ENCODE measurements at places on chromosomes 11 and 22.

GRCh38 chr11:35289821-35290220 lies 129.5 kb downstream of the SLC1A2 start:
- DNase-seq = no peak

GRCh38 chr11:77413850-77414460 lies 59.9 kb downstream of the PAK1 start:
- DNase-seq = no peak

GRCh38 chr11:10604340-10604748 lies 35.9 kb upstream of the LYVE1 start:
- DNase-seq = no peak

DNA sequence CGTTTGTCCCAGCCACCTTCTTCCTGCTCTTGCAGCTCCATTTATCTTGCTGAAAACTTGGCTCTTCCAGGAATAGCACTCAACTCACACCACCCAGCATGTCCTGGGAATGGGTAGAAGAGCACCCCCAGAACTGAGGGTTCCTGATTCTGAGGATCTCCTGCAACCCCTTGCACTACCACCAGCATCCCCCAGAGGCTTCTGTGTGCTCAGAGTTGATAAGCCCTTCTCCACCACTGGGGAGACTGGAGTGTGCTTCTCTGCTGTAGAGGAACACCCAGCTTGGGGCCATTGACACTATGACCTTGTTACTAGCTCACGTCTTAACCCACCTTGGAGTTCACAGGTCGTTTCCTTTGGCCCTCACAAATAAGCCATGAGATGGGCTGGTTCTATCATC lies 121.0 kb downstream of the GRIK4 start:
- peak; percentile 25 for DNase-seq

DNA sequence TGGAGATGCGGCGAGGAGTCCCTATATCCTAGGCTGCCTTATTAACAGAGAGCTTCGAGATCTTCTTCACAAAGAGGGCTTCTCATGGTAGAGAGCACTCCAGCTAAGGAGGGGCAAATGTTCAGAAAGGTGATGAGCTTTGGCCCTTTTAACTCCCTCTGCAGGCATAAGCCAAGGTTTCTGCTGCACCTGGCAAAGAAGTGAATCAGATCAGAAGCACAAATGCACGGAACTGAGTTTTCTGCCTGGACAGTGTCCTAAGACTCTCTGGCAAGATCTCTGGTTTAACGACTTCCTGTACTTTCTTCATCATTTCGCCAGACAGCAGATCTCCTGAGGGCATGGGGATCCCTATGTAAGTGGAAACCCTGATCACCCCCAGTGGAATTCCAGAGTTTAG lies 37.2 kb downstream of the POU2AF3 start:
- DNase-seq = no peak

GRCh38 chr11:1508986-1509385 lies 22.4 kb upstream of the MOB2 start:
- no peak for DNase-seq

DNA sequence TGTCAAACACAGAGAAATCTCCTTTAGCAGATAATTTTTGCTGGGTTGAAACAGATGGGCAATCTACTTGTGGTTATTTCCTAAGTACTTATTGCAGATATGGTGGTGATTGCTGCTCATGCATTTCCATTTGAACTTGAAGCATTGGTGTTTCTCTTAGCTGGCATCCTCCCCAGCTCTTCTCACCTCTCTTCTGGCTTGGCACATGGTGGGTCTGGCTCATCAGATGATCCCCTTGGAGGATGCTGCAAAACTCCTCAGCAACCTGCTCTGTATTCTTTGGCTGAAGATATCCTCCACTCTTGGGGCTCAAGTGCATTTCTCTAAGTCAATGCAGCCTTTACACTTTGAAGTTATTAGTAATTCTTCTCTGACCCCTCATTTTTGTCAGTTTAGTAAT lies 87.3 kb upstream of the MYO18B start:
- no peak for DNase-seq

DNA sequence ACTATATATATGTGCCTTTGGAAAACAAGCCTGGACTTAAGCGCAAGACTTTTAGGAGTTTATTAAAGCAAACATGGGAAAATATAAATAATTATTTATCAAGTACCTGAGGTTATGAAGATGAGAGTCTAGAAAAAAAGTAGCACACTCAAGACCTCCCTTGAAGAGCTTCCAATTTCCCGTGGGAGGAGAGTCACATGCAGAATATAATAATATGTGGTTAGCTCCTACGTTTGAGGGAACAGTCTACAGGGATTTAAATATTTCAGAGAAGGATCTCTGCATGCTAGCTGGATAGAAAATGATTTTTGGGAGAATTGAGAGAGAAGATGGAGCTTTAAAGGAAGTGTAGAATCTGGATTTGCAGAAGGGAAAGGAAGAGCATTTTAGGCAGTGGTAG lies 183.8 kb downstream of the SWAP70 start:
- no peak for DNase-seq

- no peak for DNase-seq
Observed at GRCh38 chr11:73659961-73660360, 13.6 kb downstream of the PLEKHB1 start.

DNA sequence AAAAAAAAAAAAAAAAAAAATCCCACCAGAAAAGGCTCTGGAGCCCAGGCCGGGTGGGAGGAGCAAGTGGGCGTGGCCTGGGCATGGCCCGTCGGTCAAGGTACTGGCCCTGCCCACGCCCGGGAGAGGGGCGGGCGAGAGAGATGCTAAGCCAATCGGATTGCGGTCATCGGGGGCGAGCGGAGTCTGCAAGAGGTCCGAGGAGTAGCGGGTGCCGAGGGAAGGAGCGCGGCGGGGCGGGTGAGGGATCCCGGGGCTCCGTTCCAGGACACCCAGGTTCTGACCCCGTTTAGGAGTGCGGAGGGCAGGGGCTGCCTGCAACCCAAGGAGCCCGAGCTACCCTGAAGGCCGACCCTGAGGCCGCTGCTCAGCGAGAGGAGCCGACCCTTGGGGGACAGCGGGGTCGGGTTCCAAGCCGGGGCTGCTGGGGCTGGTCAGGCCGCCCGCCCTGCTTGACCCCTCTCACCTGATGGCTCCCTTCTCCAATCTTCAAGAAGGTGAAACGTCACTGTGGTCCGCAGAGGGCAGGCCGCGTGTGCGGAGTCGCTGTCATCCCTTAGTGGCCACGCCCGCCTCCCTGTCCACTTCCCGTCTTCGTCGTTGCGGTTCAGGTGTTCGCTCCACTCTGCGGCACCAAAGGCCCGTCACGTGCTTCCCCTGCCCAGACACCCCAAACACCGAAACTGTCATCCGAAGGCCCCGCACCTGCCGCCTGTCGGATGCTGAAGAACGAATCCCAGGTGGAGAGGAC lies 11.1 kb upstream of the TAB1 start:
- DNase-seq = peak; percentile 45

- DNase-seq = no peak
Observed at GRCh38 chr22:30286813-30287647, 2.3 kb downstream of the CASTOR1 start.

All from hematopoietic multipotent progenitor cell (in vitro differentiated cells).